ENCODE measurements at places on chromosomes 6 and 20.

DNA sequence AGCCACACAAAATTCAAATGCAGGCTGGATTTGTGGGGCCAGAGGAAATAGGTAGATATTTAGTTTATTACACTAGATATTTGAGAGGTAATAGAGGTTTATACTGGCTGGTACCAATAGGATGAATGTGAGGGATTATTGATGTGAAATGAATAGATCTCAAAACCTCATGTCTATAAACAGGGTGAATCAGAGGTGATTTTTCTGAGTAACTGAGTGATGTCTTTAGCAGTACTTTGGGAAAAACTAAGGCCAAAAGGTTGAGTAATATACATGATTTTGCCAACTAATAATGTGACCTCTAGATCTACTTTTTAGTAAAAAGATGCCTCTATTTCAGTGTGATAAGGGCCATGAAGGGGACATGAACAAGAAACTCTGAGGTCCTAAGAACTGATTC, 86.8 kb downstream of the HAO1 start:
- no peak for DNase-seq

DNA sequence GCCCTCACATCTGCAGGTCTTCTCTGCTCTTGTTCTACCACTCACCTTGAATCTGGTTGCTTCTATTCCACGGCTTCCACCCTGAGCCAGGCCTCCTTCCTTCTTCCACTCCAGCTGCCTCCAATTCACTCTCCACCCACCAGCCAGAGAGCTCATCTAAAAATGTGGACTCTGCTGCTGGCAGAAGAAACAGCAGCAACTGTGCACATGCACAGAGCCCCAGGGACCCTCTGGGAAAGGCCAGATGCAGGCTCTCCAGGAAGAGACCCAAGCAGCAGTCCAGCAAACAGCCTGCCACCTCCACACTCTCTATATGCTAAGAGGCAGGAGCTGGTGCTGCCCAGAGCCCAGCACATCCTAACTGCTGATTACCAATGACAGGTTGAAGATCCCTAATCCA, 162.6 kb upstream of the TOP1 start:
- DNase-seq, result no peak

- no peak for DNase-seq
Observed at GRCh38 chr6:104017410-104018381, 842.0 kb downstream of the HACE1 start.

- no peak for DNase-seq
Observed at GRCh38 chr6:125252891-125253290, 48.9 kb downstream of the HDDC2 start.

DNA sequence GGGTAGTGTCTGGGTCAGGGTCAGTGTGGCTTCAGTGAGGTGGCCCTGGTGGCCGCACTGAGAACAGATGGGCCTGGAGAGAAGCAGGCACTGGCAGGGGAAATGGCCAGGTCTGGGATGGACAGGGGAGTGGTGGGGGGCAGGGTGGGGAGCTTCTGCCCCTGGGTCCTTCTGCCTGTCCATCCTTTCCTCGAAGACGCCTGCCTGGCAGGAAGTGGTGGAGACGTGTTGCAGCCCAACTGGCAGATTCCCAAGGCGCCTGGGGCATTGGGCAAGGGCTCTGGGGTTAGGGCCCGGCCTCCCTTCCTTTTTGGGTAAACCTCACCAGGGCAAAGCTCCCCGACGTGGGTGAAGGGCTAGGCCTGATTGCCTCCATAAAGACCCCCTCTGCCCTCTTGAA, 10.4 kb downstream of the SRC start:
- DNase-seq, result no peak

GRCh38 chr20:44186674-44187053, 324 bp downstream of the JPH2 start:
- DNase-seq, result peak; percentile 84

DNA sequence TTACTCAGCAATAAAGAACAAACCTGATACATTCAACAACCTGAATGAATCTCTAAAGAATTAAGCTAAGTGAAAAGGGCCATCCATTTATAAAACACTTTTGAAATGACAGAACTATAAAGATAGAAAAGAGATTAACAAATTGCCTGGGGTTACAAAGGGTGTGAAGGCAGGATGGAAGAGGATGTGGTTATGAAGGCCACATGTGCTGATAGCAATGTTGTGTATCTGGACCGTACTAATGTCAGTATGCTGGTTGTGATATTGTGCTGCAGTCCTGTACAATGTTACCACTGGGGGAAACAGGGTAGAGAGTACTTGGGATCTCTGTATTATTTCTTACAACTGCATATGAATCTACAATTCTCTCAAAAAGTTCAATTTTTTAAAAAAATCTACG, 36.4 kb downstream of the ELOVL5 start:
- DNase-seq, result no peak

DNA sequence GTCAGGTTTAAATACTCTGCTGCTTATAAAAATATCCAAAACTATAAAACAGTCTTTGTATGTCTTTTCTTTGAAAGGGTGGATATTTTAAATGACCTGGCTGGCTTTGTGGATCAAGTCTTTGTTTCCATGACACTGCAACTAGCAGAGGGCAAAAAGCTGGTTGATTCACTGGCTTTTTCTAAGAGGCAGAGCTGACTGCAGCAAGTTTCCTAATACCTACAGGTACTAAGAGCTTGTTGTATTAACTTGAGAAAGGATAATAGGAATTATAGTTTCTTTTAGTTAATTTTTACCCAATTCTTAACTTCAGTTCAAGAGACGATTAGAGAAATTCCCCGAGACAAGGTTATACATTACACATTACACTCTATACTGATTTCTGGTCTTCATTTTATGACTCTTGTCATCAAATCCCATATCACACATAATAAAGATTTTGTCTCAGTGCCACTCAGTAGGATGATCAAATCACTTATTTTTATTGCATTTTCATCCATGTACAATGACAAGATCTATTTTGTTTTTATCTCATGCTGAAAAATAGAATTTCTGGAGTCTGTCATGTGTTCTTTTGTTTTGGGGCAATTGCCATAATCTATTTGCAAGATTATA, 120.1 kb upstream of the RIMS1 start:
- no peak for DNase-seq

DNA sequence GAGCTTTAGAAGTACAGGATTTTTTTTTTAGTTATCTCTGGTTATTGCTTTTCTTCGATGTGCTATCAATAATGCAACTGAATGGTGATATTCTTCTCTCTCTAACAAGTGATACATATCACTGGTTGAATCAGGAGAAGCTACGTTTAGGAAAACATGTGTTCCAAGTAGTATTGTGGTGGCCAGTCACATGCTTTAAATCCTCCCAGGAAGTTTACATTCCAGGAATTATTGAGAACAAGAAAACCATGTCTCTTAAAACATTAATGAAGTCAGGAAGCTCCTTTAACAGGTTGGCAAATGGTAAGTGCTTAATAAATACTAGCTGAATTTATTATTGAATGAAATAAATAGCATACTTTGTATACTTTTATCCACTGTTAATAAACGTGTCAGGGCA, 371.1 kb downstream of the BCKDHB start:
- no peak for DNase-seq

DNA sequence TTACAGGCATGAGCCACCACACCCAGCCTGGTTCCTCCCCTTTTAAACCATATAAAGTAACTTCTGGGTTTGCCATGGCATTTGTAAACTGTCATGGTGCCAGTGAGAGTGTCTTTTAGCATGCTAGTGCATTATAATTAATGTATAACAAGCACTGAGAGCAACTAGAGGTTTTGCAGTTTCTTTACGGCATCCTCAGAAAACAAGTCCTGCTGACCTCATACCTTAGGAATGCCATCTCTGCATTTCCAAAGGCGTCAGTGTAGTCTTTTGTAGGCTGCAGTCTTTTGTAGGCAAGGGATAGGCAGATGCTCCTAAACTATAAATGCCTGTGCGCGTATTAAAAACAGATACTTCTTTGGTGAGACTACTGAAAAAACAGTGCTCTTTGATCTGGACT, 75.0 kb upstream of the EZR start:
- DNase-seq, result no peak

- peak; percentile 94 for DNase-seq
Observed at GRCh38 chr6:108557494-108558371, 3.0 kb upstream of the FOXO3 start.

- DNase-seq, result no peak
Observed at GRCh38 chr6:141123049-141123448, 1009.7 kb upstream of the GJE1 start.

- no peak for DNase-seq
Observed at GRCh38 chr6:149084026-149084425, 233.5 kb upstream of the TAB2 start.

GRCh38 chr6:157867981-157868380, 44.9 kb downstream of the SNX9 start:
- no peak for DNase-seq

GRCh38 chr6:218153-219018, 73.9 kb upstream of the DUSP22 start:
- no peak for DNase-seq

DNA sequence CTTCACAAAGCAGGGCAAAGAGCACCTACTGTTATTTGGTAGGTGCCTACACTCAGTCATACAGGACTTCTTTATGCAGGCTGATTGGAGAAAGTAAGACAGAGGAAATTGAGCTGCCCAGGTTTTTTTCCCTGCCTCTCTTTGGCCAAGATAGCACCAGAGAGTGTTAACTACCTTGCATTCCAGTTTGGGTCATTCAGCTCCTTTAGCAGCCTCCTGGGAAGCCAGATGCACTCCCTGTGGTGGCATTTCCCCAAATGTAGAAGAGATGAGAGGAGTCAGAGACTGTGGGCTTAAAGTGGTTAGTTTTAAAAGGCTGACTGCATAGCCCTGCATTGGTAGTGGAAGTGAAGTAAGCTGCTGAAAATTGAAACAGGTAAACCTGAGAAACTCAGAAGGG, 358.4 kb downstream of the BCKDHB start:
- no peak for DNase-seq

GRCh38 chr6:54294965-54295532, 13.2 kb upstream of the TINAG start:
- no peak for DNase-seq

DNA sequence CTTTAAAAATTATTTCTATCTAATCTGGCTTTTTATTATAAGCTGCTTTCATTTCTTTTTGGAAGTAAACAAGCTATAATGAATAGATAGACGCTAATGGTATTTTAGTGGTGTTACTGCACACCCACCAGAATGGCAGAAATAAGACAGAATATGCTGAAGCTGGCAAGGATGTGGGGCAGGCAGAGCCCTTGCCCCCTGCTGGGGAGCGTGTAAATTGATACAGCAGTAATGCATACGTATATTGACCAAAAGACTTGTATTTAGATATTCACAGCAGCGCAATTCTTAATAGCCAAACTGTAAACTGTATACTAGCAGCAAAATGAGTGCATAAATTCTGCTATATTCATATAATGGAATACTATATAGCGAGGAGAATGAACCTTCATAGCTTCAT, 35.3 kb downstream of the TMEM181 start:
- no peak for DNase-seq

DNA sequence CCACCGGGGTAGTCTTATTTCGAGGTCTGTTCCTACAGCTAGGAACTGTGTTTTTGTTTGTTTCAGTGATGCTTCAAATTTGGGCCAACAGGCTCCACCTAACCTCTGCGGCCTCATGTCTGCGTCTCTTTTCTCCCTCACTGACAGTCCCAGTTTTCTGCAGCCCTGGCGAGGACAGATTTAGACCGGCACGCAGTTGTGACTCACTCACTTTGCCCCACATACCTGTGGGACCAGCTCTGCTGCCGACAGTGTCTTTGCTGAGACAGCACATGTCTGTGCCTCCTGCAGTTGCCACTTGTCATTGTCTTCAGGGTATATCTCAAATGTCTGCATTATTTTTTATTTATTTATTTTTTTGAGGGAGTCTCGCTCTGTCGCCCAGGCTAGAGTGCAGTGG, 29.2 kb downstream of the OSBPL2 start:
- no peak for DNase-seq

DNA sequence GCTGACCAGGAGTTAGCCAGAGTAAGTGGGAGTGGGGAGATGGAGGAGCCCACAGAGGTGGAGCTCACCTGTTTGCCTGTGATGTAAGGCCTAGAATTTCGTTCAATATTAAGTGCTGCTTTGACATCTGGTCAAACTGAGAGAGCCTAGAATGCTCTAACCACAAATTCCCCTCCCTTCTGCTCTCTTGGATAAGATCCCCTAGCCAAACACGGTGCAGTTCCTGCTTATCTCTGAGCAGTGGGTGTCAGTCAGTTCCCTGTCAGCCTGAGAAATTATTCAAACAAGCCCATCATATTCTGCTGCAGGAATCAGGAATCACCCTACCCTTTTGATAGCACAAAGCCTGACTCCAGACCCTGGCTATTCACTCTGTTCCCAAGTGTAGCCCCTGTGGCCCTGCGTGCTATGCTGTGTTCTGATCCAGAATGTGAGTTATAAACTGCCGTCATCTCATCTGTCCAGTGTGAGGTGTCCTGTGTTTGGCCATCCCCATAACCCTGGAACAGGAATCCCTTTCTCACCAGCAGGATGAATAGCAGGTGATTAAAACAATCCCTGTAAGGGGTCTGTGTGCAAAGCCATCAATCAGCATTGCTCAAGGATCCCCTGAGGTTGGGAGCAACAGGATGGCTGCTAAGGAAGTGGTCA, 31.8 kb upstream of the ZNF133 start:
- peak; percentile 80 for DNase-seq

- DNase-seq, result no peak
Observed at GRCh38 chr6:20511852-20512251, 22.4 kb upstream of the CDKAL1 start.

DNA sequence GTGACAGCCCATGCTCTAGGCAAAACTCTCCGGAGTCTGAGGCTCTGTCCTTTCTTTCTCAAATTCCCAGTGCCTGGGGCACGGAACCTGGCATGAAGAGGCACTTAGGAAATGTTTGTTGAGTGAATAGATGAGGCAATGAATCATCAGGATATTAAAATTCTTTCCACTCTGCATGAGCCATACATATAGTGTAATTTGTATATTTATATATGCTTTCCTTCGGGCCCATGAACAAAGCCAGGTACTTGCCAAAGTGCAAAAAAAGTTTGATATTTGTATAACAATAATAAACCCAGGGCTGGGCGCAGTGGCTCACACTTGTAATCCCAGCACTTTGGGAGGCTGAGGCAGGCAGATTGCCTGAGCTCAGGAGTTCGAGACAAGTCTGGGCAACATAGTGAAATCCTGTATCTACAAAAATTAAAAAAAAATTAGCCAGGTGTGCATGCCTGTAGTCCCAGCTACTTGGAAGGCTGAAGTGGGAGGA, 212.3 kb upstream of the ZNF217 start:
- no peak for DNase-seq

DNA sequence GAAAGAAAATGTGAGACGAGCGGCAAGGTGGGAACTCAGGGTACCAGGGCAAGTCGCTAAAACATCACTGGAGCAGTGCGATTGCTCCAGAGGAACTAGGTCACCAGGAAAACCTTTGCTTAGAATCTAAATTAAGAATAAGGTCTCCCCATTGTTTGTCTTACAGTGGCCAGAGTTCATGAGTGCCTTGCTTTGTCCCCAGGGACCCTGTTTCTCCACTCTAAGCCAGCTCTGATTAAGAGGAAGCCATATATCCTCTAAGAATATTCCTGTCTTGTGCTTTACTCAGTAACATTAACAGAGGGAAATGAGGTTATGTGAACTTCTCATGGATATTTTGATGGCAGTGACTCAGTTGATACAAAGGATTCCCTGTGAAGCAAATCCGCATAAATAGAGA, 305.8 kb downstream of the CD83 start:
- DNase-seq, result no peak

GRCh38 chr6:5270093-5270680, 8.9 kb downstream of the FARS2 start:
- no peak for DNase-seq
